ENCODE measurements at places on chromosomes 2 and 18.

- DNase-seq, result no peak
Measured at GRCh38 chr2:134795765-134796164, 42.7 kb upstream of the ACMSD start.

DNA sequence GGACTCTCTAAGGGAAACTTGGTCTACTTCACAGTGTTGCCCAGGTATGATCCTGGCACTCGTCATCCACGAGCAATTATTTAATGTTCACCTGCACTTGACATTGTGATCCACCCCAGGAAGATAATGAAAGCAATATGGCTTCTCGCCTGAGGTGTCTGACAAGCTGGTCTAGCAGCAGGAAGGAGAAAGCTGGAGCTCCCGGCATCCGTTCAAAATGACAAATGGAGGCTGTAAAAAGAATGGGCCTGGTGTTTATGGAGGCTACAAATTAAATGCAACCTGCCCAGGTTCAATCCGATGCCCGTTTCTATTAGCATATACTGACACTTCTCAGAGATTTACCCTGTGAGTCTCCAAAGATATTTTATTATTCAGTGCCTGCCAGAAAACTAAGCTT is 317.6 kb downstream of the CTNNA2 start:
- no peak for DNase-seq

DNA sequence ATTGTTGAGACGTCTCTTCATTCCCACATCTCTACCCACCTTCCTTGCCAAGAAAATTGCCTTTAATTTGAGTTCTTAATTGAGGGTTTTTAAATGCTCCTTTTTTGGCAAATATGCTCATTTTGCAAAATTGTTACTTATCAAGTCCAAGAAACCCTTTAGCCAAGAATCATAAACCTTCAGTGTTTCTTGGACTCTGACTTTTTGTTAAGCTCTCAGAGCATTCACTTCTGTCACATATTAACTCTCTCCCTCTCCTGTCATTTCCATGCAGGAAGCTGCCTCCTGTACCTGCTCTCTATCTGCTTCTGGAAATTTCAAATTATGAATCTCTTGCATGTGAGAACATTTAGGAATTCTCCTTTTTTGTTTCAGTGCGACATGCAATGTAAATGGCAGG is 100.0 kb upstream of the PIEZO2 start:
- DNase-seq, result no peak

DNA sequence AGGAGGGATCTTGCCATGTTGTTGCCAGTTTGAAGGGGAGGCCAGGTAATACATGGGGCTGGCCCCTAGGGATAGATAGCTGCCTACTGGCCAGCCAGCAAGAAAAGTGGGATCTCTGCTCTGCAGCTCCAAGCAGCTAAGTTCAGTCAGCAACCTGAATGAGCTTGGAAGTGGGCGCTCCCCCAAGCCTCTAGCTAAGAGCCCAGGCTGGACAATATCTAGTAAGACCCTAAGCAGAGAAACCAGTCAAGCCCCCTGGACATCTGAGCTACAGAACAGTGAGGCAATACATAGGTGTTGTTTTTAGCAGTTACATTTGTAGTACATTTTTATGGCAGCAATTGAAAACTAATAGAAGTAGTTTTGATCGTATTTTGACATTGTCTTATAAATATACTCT is 409.8 kb upstream of the SMIM21 start:
- DNase-seq, result no peak

DNA sequence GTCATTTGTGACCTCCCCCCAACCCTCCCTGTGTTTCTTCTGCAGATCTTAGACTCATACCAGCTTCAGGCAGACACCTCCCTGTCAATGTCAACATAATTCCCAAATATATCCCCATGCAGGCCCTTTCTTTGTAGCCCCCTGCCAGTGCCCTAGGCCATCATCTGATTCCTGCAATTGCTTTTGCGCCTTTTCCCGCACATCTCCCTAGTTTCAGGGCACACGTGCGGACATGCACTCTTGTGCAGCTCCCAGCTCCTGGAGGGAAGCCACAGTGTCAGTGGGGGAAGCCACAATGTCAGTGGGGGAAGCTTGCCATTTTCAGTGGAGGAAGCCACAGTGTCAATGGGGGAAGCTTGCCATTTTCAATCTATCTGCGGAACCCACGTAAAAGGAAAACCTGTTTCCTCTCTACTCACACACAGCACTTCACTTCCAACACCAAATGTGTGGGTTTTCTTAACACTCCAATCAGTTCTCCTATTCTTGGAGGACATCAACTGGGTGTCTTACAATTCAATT is 256.4 kb downstream of the ACKR3 start:
- no peak for DNase-seq

DNA sequence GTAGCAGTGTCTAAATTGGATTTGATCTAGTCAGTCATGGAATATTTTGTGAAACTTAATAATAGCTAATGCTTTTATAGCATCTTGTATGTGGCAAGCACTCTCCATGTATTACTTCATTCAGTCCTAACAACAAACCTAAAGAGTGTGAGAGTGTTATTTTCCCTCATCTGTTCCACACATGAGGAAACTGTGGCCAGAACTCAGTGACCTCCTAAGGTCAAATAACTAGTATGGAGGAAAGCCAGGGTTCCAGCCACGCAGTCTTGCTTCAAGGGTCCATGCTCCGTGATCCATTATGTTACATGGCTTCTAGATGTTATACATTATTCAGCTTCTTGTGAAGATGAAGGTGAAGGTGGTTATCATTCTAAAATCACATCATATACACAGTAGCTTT is 45.5 kb downstream of the TWSG1 start:
- DNase-seq, result no peak

- no peak for DNase-seq
Measured at GRCh38 chr2:235542733-235543127, 48.9 kb downstream of the AGAP1 start.

DNA sequence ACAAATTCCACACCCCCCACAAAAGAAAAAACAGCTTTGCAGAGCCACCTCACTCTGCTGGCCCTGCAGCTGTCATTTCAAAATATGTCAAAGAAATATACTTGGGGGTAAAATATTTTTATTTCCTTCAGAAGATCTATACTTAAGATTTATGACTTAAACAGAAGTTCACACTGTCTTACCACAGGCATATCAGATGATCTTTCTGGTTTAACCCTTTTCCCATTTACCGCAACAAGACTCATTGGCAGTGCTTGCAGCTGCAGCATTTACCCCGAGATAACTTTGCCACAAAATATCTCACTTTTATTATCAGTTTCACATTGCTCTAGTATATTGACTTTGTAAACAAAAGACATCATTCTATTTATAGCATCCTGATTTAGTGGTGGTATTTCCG is 21.6 kb upstream of the SLC35G4 start:
- no peak for DNase-seq
